Progenitor cell of endocrine pancreas (in vitro differentiated cells): ENCODE measurements at places on chromosomes 4 and X. TPM values are rescaled to one million over a fixed set of nuclear protein-coding genes. Genes with fewer than 3 reads are reported as not detected.

Gene MMRN1
- total RNA-seq: 1.6 and 1.7 TPM in 2 replicates

Gene DDIT4L
- 2.6 and 3.6 TPM in 2 replicates for total RNA-seq

Gene ZCCHC13
- total RNA-seq: not detected in 2 replicates

Gene SSX4B
- total RNA-seq: not detected in 2 replicates

Gene TLR10
- total RNA-seq: 1.7 and 2.1 TPM in 2 replicates

Gene NEUROG2
- not detected in 2 replicates for total RNA-seq

Gene CSAG1
- total RNA-seq: not detected in 2 replicates

Gene PFKFB1
- total RNA-seq: 0.77 and 0.82 TPM in 2 replicates

Gene GATA1
- total RNA-seq: not detected in 2 replicates

Gene KCND1
- 8.0 and 8.2 TPM in 2 replicates for total RNA-seq

Gene TMSB15C
- total RNA-seq: 15.5 and 17.3 TPM in 2 replicates

Gene PLAC8
- 4.7 and 5.9 TPM in 2 replicates for total RNA-seq

Gene GAGE2A
- total RNA-seq: not detected in 2 replicates

Gene HPGDS
- total RNA-seq: not detected in 2 replicates

Gene HPF1
- total RNA-seq: 28.5 and 33.3 TPM in 2 replicates

Gene GPR82
- total RNA-seq: not detected in 2 replicates

Gene MAGEA9B
- not detected in 2 replicates for total RNA-seq

Gene TMEM131L
- 18.1 and 18.9 TPM in 2 replicates for total RNA-seq

Gene SPANXA1
- not detected in 2 replicates for total RNA-seq

Gene RPS3A
- 2,102 and 2,191 TPM in 2 replicates for total RNA-seq

Gene GPAT3
- total RNA-seq: 0.17 and 0.36 TPM in 2 replicates

Gene ZNF674
- 6.2 and 7.0 TPM in 2 replicates for total RNA-seq

Gene MAGEB3
- total RNA-seq: 0.26 and 0.51 TPM in 2 replicates

Gene UBL4A
- total RNA-seq: 17.7 and 20.0 TPM in 2 replicates

Gene GAB3
- 0.13 and 0.14 TPM in 2 replicates for total RNA-seq

Gene ERCC6L
- 4.8 and 5.6 TPM in 2 replicates for total RNA-seq

Gene MPP1
- total RNA-seq: 4.9 and 6.3 TPM in 2 replicates

Gene ATOH1
- total RNA-seq: 0.36 TPM in 1 of 2 replicates, not detected in the other

Gene CENPVL2
- 1.4 TPM in 2 replicates for total RNA-seq

Gene VGLL1
- total RNA-seq: 0.24 and 1.8 TPM in 2 replicates

Gene KIAA1210
- total RNA-seq: not detected in 2 replicates

Gene CT45A10
- not detected in 2 replicates for total RNA-seq

Gene TKTL2
- not detected in 2 replicates for total RNA-seq

Gene PNMA6F
- total RNA-seq: not detected in 2 replicates

Gene ZMAT1
- total RNA-seq: 11.6 and 12.7 TPM in 2 replicates

Gene LAP3
- 76.4 and 81.6 TPM in 2 replicates for total RNA-seq

Gene UGT2B10
- not detected in 2 replicates for total RNA-seq

Gene GPR119
- 1.6 and 3.1 TPM in 2 replicates for total RNA-seq

Gene SMPX
- total RNA-seq: not detected in 2 replicates

Gene UVSSA
- total RNA-seq: 32.5 and 39.5 TPM in 2 replicates

Gene ARHGAP36
- 0.36 and 0.42 TPM in 2 replicates for total RNA-seq

Gene NSD2
- 212 and 214 TPM in 2 replicates for total RNA-seq

Gene SHISA3
- total RNA-seq: 0.14 and 0.40 TPM in 2 replicates

Gene PRAF2
- total RNA-seq: 22.6 and 24.1 TPM in 2 replicates

Gene MAGEA3
- not detected in 2 replicates for total RNA-seq

Gene AR
- total RNA-seq: 1.1 and 1.4 TPM in 2 replicates

Gene RBMXL3
- not detected in 2 replicates for total RNA-seq

Gene GYG2
- 107 and 117 TPM in 2 replicates for total RNA-seq

Gene ARR3
- not detected in 2 replicates for total RNA-seq

Gene RAI2
- 7.0 and 7.2 TPM in 2 replicates for total RNA-seq

Gene NLGN3
- 5.9 and 7.8 TPM in 2 replicates for total RNA-seq

Gene TREX2
- 0.24 and 0.41 TPM in 2 replicates for total RNA-seq

Gene LNX1
- total RNA-seq: 19.8 and 21.7 TPM in 2 replicates

Gene UCHL1
- 270 and 317 TPM in 2 replicates for total RNA-seq
